ENCODE measurements at places on chromosomes 13 and 19.

GRCh38 chr19:33225458-33225926 lies at the start of gene SLC7A10:
SLC7A10 (minus strand) TSS chr19:33225850; CDS start chr19:33225703, 147 bp downstream.
- no peak for DNase-seq

GRCh38 chr13:33615436-33615835 lies 202.5 kb upstream of the RFC3 start:
- no peak for DNase-seq

- DNase-seq: no peak
These were observed 30.2 kb downstream of the SMARCA4 start for GRCh38 chr19:10991076-10991475.

GRCh38 chr19:53357821-53358581 lies 7.5 kb upstream of the ZNF525 start:
- DNase-seq: no peak

- no peak for DNase-seq
These were observed 16.8 kb downstream of the TEX29 start for GRCh38 chr13:111337206-111337605.

DNA sequence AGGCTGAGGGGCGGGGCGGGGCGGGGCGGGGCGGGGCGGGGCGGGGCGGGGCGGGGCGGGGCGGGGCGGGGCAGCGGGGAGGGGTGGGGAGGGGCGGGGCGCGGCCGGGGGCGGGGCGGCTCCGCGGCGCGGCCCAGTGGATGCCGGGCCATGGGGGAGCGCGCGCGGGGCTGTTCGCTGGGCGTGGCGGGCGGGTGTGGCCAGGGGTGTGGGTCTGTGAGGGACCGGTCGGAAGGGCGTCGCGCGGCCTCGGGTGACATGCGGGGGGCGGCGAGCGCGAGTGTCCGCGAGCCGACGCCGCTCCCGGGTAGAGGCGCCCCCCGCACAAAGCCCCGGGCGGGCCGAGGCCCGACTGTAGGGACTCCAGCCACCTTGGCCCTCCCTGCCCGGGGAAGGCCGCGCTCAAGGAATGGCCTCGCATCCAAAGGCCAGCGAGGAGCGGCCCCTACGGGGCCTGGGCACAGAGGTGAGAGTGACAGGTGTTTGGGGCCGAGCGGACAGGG lies at the start of gene ZFP28:
TSS of gene ZFP28 (plus strand) at position 188 of the 503 bp plus-strand sequence. CDS start at position 259, 71 bp downstream.
- no peak for DNase-seq

Data from stimulated activated CD4-positive, alpha-beta T cell treated with anti-CD3 and anti-CD28 coated beads, Interleukin-1b, Interleukin-23, amount 100 ng/mL, for 48 hours (primary cell).